ENCODE measurements at places on chromosomes 7 and 10. TPM values are rescaled to one million over a fixed set of nuclear protein-coding genes. Genes with fewer than 3 reads are reported as not detected.

DNA sequence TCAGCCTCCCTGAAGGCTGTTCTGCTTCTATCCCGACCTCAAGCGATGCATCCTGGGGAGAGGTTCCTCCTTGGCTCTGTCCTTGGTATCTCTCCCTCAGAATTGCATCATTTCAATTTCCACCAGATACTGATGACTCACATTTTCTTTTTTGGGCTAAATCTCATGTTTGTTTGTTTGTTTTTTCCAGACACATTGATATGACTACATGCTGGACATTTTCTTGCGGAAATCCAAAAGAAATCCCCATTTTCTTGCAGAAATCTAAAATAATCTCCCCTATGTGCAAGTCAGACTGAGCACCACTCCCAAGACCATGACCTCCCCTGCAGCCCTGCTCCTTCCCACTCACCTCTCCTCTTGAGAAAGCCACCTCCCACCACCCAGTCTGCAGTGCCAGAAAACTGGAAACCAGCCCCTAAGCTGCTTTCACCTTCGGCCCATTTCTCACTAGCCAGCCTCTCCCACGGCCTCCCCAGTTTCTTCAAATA lies 260.2 kb upstream of the PRKCQ start:
- no peaks in the 10 kb centered on the region for H3K4me1 ChIP-seq
- H3K36me3 ChIP-seq, result no peaks in the 10 kb centered on the region
- no peak for DNase-seq
- no peak overlapping the region for H3K4me3 ChIP-seq
- H3K27me3 ChIP-seq, result no peaks in the 10 kb centered on the region
- no peak overlapping the region for H3K27ac ChIP-seq

DNA sequence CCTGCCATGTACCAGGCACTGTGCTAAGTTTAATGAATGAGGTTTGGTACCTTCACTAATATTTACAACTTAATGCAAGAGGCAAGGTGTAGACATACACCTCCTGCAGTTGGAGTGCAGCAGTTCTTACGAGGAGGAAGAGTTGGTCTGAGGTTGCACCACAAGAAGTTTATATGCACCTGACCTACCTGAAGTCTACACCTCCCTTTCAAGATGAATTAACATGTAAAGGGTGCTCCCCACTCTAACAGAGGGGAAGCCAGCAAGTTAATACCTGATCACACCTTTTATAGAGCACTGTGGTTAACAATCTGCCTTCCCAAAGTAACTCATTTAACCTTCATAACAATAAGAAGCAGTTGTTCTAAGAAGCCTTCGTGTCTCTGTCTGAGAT lies 120.0 kb downstream of the LYZL1 start:
- H3K27me3 ChIP-seq, result no peaks in the 10 kb centered on the region
- H3K36me3 ChIP-seq, result no peaks in the 10 kb centered on the region
- DNase-seq, result no peak
- peaks cover 10% of the 10 kb centered on the region for H3K4me1 ChIP-seq
- H3K27ac ChIP-seq, result peak overlapping the region; percentile 95

- no peaks in the 10 kb centered on the region for H3K27me3 ChIP-seq
- H3K4me3 ChIP-seq, result no peak overlapping the region
- H3K36me3 ChIP-seq, result no peaks in the 10 kb centered on the region
- H3K4me1 ChIP-seq, result peaks cover 4% of the 10 kb centered on the region
These were observed 26.2 kb downstream of the CCDC6 start for GRCh38 chr10:59880019-59880717.

DNA sequence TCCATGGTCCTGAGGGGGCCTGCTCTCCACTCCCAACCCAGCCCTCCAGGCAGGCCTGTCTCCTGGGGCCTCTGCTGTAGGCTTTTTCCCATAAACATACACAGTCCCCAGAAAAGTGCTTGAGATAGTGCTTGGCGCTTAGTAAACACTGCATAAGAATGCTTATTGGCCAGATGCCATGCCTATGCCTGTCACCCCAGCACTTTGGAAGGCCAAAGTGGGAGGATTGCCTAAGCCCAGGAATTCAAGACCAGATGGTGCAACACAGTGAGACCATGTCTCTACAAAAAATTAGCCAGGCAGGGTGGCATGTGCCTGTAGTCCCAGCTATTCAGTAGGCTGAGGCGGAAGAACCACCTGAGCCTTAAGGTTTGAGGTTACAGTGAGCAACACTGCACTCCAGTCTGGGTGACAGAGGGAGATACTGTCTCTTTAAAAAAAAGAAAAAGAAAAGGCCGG lies 24.6 kb upstream of the ASL start:
- H3K36me3 ChIP-seq, result no peaks in the 10 kb centered on the region
- no peak overlapping the region for H3K27ac ChIP-seq
- H3K4me1 ChIP-seq, result peaks cover 2% of the 10 kb centered on the region
- H3K27me3 ChIP-seq, result no peaks in the 10 kb centered on the region
- no peak overlapping the region for H3K4me3 ChIP-seq

- no peak for DNase-seq
- H3K36me3 ChIP-seq, result no peaks in the 10 kb centered on the region
- no peaks in the 10 kb centered on the region for H3K27me3 ChIP-seq
- no peak overlapping the region for H3K4me3 ChIP-seq
- no peak overlapping the region for H3K27ac ChIP-seq
These were observed 239.6 kb downstream of the PRKG1 start for GRCh38 chr10:51313773-51314478.

DNA sequence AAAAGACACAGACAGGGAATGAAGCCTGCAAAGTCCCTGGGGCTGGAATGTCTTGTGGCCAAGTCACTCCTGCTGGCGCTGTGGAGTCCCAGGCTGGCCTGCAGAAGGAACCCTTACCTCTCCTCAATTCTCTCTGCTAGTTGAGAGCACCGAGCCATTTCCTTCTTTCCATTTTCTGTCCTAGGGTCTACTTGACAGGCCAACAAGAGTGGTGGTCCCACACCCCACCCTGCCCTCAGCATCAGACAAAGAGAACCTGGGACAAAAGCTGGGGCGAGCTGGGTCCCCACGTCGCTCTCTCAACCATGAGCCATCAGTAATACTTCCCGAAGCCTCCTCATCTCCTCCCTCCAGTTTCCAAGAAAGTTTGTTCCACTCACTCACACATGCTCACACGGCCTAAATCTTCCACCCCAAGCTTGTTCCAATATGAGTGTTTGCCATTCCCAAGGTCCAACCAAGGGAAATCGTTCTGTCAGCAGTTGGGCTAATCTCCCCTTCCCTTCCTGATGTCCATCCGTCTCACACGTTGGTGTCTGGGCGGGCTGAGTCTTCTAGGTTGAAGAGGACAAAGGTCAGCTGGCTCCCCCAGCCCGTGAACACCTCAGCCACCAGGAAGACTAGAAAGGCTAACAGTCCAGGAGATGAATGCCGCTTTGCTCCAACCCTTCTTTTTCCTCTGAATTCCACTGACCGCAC lies 44.3 kb downstream of the CLEC2L start:
- H3K27me3 ChIP-seq, result no peaks in the 10 kb centered on the region
- H3K27ac ChIP-seq, result no peak overlapping the region
- H3K36me3 ChIP-seq, result no peaks in the 10 kb centered on the region
- no peak for DNase-seq
- H3K4me1 ChIP-seq, result no peaks in the 10 kb centered on the region

DNA sequence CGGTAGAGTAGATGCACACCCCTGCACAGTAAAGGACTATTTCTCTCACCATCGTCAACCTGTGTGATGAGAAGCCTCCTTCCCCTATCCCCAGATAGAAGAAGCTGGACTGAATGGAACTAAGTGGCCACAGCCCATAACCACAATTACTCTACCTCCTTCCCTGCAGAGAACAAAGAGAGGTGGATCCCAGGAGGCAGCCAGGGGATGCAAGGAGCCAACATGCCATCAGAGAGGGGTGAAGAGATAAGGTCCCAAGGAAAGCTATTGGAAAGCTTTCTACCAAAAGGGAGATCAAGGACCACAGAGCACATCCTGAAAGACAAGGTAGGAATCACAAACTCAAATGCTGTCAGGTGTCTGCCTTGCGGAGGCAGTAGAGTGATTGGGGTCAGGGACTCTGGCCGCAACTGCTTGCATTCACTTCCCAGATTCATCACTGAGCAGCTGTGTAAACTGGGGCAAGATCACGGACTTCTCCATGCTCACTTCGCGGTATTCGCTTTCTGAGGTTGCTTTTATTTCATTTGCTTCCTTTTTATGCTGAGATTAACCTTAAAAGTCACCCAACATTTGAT lies 81.6 kb upstream of the MYO3A start:
- no peaks in the 10 kb centered on the region for H3K36me3 ChIP-seq
- no peak for DNase-seq

DNA sequence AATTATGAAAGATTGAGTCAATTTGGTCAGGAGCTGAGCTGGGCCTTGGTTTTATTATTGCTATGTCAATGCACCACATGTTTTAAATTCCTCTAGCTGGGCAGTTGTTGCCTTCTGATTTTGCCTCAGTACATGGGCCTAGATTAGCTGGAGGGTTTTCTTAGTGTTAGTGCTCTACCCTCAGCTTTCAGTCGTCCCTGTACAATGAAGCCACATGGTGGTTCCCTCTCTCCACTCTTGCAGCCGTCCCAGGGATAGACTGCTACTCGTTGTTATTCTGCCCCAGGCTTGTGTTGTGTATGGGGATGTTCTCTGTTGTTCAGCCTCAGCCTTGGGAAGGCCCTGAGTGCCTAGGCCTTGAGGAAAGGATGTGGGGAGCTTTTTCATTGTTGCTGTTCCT lies 37.0 kb downstream of the NHLRC2 start:
- DNase-seq, result no peak
- H3K4me3 ChIP-seq, result no peak overlapping the region
- H3K4me1 ChIP-seq, result peaks cover 5% of the 10 kb centered on the region
- no peak overlapping the region for H3K27ac ChIP-seq
- H3K27me3 ChIP-seq, result peaks cover 4% of the 10 kb centered on the region

DNA sequence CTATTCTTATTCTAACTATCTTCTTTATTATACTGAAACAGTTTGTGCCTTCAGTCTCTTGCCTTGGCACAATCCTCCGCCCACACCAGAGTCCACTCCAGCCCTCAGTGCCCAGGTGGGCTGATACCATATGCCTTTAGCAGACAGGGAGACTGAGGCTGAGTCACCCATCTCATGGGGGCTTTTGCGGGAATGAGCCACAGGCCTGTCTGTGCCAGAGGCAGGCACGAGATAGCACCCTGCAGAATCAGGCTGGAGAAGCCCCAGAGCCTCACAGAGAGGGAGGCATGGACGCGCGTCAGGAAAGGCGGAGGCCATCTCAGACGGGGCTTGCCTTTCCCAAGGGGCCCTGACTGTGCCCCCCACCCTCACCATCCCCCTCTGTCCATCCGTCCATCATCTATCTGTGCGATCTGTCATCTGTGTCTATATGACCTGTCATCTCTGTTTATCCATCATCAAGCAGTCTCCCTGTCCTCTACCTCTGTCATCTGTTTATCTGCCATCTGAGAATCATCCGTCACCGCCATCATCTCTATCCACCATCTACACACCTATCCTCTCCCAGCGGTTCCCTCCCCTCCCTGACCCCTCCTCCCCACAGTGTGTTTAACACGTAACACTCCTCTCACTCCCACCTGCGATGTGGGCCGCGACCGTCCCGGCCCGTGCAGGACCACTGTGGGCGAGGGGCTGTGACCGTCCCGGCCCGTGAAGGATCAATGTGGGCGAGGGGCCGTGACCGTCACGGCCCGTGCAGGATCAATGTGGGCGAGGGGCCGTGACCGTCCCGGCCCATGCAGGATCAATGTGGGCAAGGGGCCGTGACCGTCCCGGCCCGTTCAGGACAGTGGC lies 7.3 kb upstream of the ADAP1 start:
- H3K4me1 ChIP-seq, result peaks cover 16% of the 10 kb centered on the region
- no peaks in the 10 kb centered on the region for H3K27me3 ChIP-seq
- no peak overlapping the region for H3K4me3 ChIP-seq
- H3K27ac ChIP-seq, result no peak overlapping the region
- no peaks in the 10 kb centered on the region for H3K36me3 ChIP-seq

GRCh38 chr7:32516551-32517100 lies 21.3 kb downstream of the AVL9 start:
- no peaks in the 10 kb centered on the region for H3K4me1 ChIP-seq
- no peak overlapping the region for H3K27ac ChIP-seq
- no peaks in the 10 kb centered on the region for H3K36me3 ChIP-seq
- no peaks in the 10 kb centered on the region for H3K27me3 ChIP-seq

DNA sequence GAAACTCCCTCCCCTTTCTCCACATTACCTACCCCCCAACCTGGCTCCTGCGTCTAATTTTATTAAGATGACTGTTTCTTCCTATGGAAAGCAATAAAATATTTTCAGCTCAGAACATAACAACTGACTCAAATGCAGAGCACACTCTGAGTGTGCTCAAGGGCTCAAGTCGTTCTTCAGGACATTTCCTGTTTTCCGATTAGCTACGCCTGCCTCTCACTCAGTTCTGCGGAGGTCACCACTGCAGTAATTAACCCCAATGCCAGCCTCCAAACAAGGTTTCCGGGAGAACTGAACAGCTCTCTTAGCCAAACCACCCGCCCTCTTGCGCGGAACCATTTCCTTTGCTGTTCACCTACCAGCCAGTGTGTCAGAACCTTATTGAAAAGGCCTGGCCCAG lies 19.3 kb downstream of the MYOF start:
- DNase-seq, result no peak
- no peaks in the 10 kb centered on the region for H3K27me3 ChIP-seq
- H3K4me3 ChIP-seq, result no peak overlapping the region
- no peaks in the 10 kb centered on the region for H3K36me3 ChIP-seq
- peaks cover 14% of the 10 kb centered on the region for H3K4me1 ChIP-seq

GRCh38 chr10:58201704-58202103 lies 66.0 kb downstream of the IPMK start:
- H3K36me3 ChIP-seq, result no peaks in the 10 kb centered on the region
- H3K4me1 ChIP-seq, result no peaks in the 10 kb centered on the region
- H3K27me3 ChIP-seq, result no peaks in the 10 kb centered on the region
- DNase-seq, result no peak
- no peak overlapping the region for H3K27ac ChIP-seq
- H3K4me3 ChIP-seq, result no peak overlapping the region

GRCh38 chr10:78194539-78195402 lies 161.1 kb downstream of the RPS24 start:
- no peaks in the 10 kb centered on the region for H3K36me3 ChIP-seq
- H3K27me3 ChIP-seq, result no peaks in the 10 kb centered on the region
- no peak overlapping the region for H3K4me3 ChIP-seq
- no peak for DNase-seq
- H3K4me1 ChIP-seq, result no peaks in the 10 kb centered on the region
- H3K27ac ChIP-seq, result no peak overlapping the region

- no peak overlapping the region for H3K27ac ChIP-seq
- H3K27me3 ChIP-seq, result no peaks in the 10 kb centered on the region
- no peaks in the 10 kb centered on the region for H3K36me3 ChIP-seq
- no peaks in the 10 kb centered on the region for H3K4me1 ChIP-seq
- no peak for DNase-seq
- H3K4me3 ChIP-seq, result no peak overlapping the region
These were observed 11.2 kb downstream of the MUC17 start for GRCh38 chr7:101031082-101031481.

GRCh38 chr7:7426676-7427075 lies 109.0 kb downstream of the COL28A1 start:
- H3K27me3 ChIP-seq, result no peaks in the 10 kb centered on the region
- H3K36me3 ChIP-seq, result no peaks in the 10 kb centered on the region
- no peak overlapping the region for H3K4me3 ChIP-seq
- no peak overlapping the region for H3K27ac ChIP-seq
- no peak for DNase-seq
- no peaks in the 10 kb centered on the region for H3K4me1 ChIP-seq

GRCh38 chr7:69889976-69890351 lies 291.7 kb downstream of the AUTS2 start:
- H3K4me3 ChIP-seq, result no peak overlapping the region
- H3K36me3 ChIP-seq, result no peaks in the 10 kb centered on the region
- no peaks in the 10 kb centered on the region for H3K27me3 ChIP-seq
- no peak overlapping the region for H3K27ac ChIP-seq
- H3K4me1 ChIP-seq, result peaks cover 6% of the 10 kb centered on the region

- no peaks in the 10 kb centered on the region for H3K4me1 ChIP-seq
- H3K36me3 ChIP-seq, result no peaks in the 10 kb centered on the region
- no peaks in the 10 kb centered on the region for H3K27me3 ChIP-seq
- H3K4me3 ChIP-seq, result no peak overlapping the region
These were observed 272.7 kb upstream of the MBL2 start for GRCh38 chr10:53045315-53045714.

STK17A gene
- 11.5 TPM for total RNA-seq

HKDC1 gene
- total RNA-seq, result 1.2 TPM

AKR1C2 gene
- 4.0 TPM for total RNA-seq

JAKMIP3 gene
- total RNA-seq, result 0.57 TPM

DYNC1I1 gene
- 4.5 TPM for total RNA-seq
